T1000 (cell line): ENCODE measurements at places on chromosomes 5 and 9.

DNA sequence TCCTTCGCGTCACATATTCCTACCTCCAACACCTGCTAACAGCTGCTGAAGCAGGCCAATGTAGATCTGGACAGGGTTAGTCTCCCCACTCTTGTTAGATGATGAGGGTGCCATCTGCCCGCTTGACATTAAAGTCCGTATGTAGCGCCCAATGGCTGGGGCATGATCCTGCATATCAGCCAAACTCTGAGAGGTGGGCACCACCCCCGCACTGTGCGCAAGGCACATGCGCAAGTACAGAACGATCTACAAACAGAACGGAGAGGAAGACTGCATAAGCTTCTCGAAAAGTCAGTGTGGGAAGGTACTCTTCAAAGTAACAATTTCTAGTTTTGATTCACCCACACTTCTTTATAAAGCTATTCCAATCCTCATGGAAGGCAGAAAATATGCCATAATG, 69.8 kb downstream of the ECPAS start:
- DNase-seq = no peak

GRCh38 chr5:120449501-120449900, 14.6 kb upstream of the PRR16 start:
- DNase-seq = no peak

- DNase-seq = peak; percentile 44
Observed at GRCh38 chr9:88747768-88748167, 212.8 kb downstream of the NXNL2 start.

DNA sequence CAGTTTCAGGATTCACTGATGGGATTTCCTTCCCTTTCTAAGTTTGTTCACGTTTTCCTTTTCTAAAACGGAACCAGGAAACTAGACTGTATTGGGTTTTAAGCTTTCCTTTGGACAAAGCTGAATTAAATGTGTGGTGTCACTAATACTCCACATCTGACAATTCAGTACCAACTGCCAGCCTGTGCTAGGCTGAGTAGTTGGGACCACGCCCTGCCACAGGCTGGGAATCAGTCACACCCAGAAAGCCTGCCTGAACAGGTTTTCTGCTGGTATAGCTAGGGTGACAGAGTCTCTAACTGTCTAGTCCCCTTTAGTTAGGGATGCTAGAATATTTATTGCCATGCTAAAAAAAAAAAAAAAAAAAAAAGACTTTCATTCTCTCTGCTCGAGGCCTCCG, 15.6 kb downstream of the SPACA9 start:
- no peak for DNase-seq

GRCh38 chr9:130936285-130937117, 2.5 kb downstream of the FIBCD1 start:
- DNase-seq = peak; percentile 86

GRCh38 chr9:134491196-134491835, 150.3 kb upstream of the COL5A1 start:
- no peak for DNase-seq

- DNase-seq = no peak
Observed at GRCh38 chr5:54492178-54492577, 25.4 kb upstream of the SNX18 start.

- DNase-seq = no peak
Observed at GRCh38 chr5:32771037-32771436, 59.9 kb downstream of the NPR3 start.

DNA sequence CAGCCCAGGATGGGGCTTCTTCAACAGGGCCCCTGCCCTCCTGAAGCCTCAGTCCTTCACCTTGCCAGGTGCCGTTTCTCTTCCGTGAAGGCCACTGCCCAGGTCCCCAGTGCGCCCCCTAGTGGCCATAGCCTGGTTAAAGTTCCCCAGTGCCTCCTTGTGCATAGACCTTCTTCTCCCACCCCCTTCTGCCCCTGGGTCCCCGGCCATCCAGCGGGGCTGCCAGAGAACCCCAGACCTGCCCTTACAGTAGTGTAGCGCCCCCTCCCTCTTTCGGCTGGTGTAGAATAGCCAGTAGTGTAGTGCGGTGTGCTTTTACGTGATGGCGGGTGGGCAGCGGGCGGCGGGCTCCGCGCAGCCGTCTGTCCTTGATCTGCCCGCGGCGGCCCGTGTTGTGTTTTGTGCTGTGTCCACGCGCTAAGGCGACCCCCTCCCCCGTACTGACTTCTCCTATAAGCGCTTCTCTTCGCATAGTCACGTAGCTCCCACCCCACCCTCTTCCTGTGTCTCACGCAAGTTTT, 23.6 kb downstream of the PCDHGC5 start:
- no peak for DNase-seq

DNA sequence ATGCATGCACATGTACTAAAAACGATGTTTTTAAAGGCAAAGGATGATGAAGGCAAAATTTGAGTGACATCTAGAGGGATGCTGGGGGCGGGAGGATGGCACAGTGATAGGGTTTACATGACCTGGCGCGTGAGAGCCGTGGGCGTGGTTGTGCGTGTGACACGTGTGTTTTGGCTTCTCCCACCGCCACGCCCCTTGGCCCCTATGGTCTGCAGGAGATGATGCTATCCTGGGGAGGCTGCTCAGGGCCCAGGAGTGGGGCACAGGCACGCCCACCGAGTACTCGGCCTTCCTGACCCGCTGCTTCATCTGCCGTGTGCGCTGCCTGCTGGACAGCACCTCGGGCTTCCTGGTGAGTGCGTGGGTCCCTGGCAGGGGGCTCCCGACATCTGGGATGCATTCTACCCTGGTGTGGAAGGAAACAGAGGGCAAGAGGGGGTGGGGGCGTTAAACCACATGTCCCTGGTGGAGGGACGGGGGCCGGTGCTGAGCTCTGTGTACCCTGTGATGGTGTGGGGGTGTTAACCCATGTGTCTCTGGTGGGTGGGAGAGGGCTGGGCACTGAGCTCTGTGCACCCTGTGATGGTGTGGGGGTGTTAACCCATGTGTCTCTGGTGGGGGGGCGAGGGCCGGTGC, 19.2 kb upstream of the EXOC3 start:
- no peak for DNase-seq

DNA sequence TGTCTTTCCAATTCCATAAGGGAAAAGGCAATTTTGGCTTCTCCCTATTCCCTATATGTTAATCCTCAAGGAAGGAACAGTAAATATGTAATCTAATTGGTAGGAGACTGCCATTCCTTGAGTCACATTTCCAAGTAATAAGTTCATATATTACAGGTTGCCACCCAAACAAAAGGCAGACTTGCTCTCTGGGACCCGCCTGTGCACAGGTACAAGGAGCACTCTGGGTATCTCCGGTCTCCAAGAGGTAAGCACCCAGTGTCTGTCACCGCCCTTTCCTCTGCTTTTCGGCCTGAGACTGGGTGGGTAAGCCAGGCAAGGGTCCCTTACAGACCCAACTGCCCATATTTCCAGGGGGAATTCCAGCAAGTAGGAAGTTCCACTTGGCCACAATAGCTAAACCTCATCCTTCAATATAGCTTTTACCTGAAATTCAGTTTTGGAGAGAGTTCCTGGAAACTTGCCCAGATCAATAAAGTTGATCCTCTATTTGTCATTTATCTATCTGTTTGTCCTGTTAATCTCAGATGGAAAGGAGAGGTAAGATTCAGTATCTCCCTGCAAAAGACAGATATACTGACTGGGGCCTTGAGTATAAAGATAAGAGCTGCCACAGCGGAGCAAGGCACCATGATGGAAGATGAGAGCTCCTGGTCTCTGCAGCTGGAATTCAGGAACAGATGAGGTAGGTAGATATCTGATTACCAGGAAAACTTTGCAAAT, 81.8 kb downstream of the SUSD1 start:
- no peak for DNase-seq

DNA sequence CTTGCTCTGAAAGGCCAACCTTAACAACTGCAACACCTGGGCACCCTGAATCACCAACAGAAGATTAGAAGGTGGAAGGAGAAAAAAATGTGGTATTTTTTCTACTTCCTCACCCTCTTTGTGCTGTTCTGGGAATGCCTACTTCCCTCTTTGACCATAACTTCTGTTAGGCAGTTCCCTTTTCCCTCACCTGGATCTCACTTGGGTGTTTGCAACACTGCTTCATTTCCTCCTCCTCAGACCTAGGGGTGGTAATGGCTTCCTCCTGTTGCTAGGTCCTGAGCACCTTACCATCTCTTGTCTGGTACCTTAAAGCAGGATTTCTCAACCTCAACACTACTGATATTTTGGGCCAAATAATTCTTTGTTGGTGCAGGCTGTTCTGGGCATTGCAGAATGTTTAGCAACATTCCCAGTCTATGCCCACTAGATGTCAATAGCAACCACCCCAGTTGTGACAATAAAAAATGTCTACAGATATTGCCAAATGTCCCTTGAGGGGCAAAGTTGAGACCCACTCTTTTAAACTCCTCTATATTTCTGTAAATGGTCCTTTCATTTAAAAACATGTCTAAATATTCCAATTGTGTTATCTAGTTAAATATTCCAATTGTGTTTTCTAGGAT, 300.0 kb upstream of the VLDLR start:
- no peak for DNase-seq

- DNase-seq = no peak
Observed at GRCh38 chr9:105496826-105497225, 49.0 kb downstream of the FSD1L start.

DNA sequence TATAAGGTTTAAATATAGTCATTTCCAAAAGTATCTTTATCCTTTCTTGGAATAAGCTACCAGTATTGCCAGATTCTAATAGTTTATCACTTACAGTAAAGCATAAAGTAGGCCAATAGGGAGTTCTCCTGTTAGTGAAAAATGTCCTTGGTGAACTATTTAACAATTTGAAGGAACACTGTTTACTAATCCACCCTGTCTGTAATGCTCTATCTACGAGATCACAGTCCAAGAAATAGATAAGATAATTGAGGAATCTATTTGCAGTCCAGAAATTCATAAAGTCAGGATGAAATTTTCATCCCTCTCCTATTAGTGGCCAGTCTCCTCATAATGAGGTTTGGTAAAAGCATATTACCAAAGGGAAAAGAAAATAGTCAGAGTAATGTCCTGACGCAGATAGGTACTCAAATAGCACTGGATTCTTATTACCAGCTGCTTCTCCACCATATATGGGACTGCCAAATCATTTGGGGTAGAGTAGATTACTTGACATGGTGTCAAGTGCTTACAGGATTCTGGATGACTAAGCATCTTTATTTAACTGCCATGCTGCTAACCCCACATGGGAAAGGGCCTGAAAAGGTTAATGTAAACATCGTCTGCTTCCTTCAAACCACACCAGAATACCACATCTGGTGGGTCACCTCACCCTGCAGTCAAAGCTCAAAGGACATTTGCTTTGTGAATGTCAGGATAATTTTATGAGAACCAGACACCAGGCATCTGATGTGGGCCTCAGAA, 808.1 kb downstream of the EFNA5 start:
- no peak for DNase-seq

GRCh38 chr5:4065472-4066320, 470.1 kb downstream of the IRX1 start:
- no peak for DNase-seq

DNA sequence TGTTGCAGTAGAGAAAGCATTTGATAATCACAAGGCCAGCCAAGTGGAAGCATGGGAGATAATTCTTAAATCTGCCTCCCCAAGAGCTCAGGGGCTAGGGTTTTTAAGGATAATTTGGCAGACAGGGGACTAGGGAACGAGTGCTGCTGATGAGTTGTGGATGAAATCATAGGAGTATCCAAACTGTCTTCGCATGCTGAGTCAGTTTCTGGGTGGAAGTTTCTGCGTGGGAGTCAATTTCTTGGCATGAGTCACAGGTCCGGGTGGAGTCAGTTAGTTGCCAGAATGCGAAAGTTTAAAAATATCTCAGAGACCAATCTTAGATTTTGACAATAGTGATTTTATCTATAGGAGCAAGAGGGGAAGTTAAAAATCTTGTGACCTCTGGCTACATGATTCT, 112.6 kb downstream of the TMC1 start:
- no peak for DNase-seq

DNA sequence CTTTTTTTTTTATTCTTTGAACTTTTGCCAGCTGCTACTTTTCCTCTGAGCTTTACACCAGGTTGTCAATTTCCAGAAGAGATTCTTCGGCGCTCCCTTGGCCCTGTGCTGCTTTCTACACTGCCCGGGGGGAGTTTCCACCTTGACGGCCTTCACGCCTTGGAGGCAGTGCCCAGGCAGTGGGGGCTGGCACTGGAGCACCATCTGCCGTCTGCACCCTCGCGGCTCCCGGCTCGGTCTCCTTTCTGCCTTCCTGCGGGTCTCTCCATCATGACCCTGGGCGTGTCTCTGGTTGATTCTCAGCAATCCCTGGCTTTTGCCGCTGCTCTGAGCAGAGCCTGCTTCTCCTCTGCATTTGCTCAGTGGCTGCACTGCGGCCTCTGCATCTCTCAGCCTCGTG, 2.9 kb downstream of the SLC6A18 start:
- no peak for DNase-seq

DNA sequence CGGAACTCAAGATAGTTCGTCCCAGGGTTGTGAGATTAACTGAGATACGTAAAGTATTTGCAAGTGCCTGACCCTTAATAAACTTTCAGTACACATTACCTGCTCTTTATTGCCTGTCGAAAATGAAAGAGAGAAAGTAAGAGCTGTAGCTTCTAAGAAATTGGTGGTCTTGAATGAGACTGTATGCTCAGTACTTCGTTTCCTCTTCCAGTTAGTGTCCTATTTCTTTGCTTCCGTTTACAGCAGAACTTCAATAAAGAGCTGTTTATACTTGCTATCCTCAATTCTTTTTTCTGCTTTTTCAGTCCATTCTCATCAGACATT, 534 bp downstream of the SRFBP1 start:
- no peak for DNase-seq

DNA sequence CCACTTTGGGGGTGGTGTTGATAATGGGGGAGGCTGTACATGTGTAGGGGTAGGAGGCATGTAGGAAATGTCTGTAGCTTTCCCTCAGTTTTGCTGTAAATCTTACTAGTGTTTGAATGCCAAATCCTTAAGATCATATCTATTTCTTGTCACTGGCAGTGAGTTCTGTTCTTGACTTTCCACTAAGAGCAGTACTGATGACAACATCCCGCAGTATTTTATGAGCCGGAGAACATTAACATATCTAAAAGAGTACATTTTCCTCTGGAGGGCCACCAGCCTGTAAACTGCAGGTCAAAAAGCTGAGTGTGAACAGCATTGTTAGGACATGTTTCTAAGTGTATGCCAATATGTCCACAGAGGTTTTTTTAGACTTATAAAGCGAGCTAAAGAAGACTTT, 2.5 kb upstream of the HSPB3 start:
- no peak for DNase-seq
